Hepatocyte (in vitro differentiated cells): ENCODE measurements at places on chromosomes 3 and 15. TPM values are rescaled to one million over a fixed set of nuclear protein-coding genes. Genes with fewer than 3 reads are reported as not detected.

CX3CR1 gene
- polyA plus RNA-seq = 1.3 TPM in 1 of 2 replicates, not detected in the other

RBPMS2 gene
- polyA plus RNA-seq = 17.0 and 18.0 TPM in 2 replicates

SYNPR gene
- 0.46 TPM in 1 of 2 replicates, not detected in the other for polyA plus RNA-seq

SAMD7 gene
- polyA plus RNA-seq = not detected in 2 replicates

XCR1 gene
- 0.30 and 0.86 TPM in 2 replicates for polyA plus RNA-seq

WDR53 gene
- 7.2 and 8.8 TPM in 2 replicates for polyA plus RNA-seq

PRICKLE2 gene
- 8.5 TPM in 2 replicates for polyA plus RNA-seq

ASB14 gene
- 0.10 and 0.19 TPM in 2 replicates for polyA plus RNA-seq

DAG1 gene
- polyA plus RNA-seq = 44.6 and 50.3 TPM in 2 replicates

GNAI2 gene
- polyA plus RNA-seq = 219 and 233 TPM in 2 replicates

C2CD4A gene
- polyA plus RNA-seq = 0.57 and 0.60 TPM in 2 replicates
